ENCODE measurements at places on chromosomes 6 and 20.
A peak's percentile ranks its signal among the peaks of the same experiment; 100 is the strongest.

- DNase-seq = no peak
Observed at GRCh38 chr20:56925831-56926170, 296.7 kb downstream of the TFAP2C start.

DNA sequence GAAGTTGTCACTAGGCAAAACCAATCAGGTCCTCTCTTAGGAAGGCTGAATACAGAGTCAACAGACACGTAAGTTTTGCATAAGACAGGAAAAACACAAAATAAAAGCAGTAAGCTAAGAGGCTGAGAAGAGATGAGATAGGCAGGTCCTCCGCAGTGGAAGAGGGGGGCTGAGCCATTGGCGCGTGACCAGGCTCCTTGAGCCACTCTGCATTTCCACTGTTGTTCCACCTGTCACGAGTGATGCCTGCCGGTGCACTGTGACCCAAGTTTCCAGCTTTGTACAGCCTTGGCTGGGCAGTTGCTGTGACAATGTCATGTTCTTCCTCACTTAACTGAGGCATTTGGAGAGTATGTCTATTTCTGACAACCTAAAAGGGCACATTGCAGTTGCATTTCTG lies 58.6 kb downstream of the NUDT3 start:
- peak; percentile 43 for DNase-seq

GRCh38 chr20:44215125-44215524 lies 4.6 kb upstream of the OSER1 start:
- DNase-seq = peak; percentile 56

DNA sequence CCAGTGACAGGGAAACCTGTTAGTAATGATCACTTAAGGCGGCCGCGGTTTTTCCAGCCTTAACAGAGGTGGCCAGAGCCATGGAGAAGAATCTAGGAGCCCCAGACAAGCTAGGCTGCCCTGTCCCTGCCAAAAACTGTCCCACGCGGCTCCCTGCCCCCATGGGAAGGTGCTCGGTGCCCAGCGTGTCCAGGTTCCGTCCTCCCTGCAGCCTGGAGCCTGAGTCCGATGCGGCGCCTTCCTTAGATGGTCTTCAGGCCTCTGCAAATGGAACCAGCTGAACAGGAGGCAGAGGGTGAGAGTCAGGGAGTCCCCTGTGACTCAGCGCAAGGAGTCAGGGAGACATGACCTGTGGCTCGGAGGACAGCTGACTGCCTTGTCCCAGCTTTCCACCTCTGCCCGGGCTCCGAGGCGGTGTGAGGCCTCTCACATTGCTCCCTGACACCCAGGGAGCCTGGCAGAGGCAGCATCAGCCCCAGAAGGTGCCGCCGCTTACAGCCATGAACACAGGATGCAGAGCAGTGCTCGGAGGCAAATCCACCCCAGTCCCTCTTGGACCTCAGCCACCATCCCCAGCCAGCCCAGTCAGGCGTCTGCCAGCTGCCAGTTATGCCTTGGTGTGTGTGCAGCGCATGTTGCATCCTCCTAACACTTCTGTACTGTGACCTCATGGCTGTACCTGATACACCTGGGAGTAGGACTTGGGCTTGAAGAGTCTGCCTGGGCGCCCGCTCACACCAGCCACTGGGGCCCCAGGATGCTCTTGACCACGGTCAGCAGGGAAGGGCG lies 377.7 kb downstream of the CDH4 start:
- DNase-seq = no peak

DNA sequence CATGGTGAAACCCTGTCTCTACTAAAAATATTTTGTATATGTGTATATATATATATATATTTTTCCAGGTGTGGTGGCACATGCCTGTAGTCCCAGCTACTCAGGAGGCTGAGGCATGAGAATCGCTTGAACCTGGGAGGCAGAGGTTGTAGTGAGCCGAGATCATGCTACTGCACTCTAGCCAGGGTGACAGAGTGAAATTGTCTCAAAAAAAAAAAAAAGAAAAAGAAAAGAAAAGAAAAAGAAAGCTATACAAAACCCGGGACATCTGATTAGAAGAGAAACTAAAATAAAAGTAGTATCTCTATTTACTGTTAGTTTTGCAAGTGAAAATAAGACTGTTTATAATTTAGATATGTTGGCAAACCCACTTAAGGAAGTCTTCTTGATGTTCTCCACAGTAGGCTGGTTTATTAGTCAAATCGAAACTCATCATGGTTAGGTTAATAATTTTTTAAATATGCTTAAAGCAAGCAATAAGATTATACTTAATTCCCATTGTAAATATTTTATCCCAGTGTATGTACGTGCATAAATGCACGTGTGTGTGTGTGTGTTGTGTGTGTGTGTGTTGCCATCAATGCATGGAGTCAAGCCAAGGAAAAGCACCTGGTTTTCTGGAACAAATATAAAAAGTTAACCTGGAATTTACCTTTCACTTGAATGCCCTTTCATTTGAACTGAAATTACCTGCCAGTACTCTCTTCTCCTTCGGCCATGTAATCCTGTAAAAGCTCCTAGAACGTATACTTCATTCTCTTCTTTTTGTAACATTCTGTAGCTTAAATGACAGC lies 7.1 kb downstream of the VNN2 start:
- DNase-seq = no peak

- DNase-seq = peak; percentile 51
Observed at GRCh38 chr20:33561692-33562601, 72.1 kb downstream of the CBFA2T2 start.

DNA sequence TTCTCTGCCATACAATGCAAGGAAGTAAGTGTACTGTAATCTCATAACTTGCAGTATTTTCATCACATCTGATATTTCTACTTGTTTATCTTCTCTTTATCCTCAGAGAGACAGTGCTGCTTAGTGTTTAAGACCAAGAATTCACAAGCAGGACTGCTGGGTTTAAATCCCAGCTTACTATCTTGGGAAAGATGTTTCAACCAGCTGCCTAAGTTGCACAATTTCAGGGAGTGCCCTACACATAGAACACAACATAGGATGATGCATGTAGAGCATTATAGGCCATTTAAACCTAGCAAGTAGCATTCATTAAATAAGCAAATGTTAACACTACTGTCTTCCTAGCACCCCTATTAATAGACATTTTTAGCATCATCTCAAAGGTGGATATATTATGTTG lies 205.2 kb upstream of the CEP162 start:
- DNase-seq = no peak

DNA sequence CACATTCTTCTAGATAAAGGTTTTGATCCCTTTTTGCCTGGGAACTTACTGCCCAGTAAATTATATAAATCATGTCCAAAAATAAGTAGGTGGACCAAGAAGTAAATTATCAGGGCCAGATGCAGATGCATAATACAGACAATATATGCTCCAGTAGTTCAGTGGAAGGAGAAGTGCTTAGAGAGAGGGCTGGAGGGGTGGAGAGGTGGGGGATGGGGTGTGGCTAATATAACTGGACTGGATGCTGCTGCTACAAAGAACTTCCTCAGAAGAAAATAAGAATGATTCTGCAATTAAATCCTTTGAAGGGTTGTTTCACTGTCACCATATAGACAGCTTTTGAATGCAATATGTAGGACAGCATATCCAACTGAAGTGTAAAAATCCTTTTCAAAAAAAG lies 14.8 kb upstream of the TFAP2D start:
- DNase-seq = no peak

GRCh38 chr6:144104488-144104887 lies 9.1 kb upstream of the SF3B5 start:
- no peak for DNase-seq

GRCh38 chr6:158849899-158850806 lies 31.0 kb upstream of the EZR start:
- DNase-seq = no peak

- DNase-seq = no peak
Observed at GRCh38 chr6:100678027-100678426, 203.1 kb downstream of the ASCC3 start.

DNA sequence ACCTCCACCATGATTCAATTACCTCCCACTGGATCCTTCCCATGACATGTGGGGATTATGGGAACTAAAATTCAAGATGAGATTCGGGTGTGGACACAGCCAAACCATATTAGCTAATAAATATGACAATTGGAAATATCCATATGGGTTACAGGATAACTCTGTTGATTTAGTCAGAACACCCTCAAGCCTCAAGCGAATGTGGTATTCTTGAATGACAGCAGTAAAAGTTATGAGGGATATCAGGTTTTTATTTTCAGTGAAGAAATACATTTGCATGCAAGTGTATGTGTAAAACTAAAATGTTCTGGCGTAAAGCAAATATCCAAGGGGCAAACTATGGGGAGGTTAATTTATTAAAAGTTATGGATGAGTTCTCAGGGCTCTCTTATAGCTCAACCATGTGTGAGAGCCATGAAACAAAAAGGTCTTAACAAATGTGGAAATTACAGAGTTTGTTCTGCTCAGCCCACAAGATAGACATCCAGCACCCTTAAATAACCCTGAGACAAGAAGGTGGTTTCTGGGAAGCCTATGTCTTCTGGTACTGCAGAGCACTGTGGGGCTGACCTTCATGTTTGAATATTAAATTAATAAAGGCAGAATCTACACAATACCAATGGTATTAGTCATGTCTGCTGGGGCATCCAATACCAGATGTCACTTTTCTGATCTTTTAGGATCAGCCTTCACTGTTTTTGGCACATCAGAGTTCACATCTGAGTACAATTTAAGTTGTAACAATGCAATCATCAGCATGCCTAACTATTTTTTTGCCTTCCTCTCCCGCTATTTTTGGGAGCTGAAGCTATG lies 370.5 kb upstream of the RSPO3 start:
- DNase-seq = no peak

GRCh38 chr20:33401184-33401920 lies at the start of gene CDK5RAP1:
CDK5RAP1 (minus strand) TSS chr20:33401519; CDS start chr20:33397064, 4,455 bp downstream.
- peak; percentile 76 for DNase-seq

DNA sequence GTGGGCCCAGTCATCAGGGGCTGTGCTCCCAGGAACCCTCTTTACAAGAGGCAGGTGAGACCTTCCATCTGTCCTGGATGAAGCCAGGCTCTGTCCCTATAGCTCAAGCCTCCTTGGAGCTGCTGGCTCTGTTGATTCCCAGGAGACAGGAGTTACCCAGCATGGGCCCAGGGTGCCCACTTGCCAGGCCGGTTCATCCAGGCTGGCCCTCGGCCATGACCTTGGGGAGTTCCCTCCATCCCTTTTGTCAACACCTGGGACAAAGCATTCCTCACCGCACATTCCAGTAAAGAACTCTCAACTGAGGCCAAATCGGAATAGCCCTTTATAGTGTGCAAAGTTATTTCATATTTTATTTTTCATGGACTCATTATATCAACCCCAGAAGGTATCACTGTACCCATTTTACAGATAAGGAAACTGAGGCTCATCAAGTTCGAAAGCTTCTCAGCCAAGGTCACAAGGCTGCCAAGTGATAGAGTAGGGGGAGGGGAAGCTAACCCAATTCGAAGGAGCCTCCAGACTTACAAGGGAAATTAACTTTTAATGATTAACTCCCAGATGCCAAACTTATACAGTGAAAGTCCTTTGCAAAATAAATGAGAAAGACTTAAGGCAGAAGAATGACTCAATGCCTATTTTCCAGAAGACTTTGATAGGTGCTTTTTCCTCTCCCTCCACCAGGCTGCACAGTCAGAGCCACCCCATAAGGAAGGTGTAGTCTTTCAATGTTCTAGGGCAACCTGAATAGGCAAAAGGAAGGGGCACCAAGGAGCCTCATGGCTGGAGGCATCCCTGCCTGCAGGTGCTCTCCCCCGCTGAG lies 18.5 kb downstream of the SDC4 start:
- no peak for DNase-seq
